ENCODE measurements at places on chromosomes 5 and 9.

DNA sequence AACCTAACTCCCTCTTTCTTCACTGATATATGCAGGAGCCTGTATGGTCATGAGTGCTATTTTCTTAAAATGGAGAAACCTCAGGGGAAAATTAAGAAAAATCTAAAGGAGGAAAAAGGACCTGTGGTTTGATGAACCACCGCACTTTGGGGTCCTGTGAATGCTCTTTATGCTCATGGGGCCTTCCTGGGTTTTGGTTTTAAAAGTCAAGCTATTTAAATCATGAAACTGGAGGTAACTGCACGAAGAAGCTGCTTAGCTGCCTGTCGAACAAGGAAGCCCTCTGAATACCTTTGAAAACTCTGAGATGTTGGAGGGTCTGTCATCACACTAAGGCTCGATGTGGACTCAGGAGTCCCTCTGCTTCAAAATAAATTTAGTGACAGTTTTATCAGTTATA is 564.5 kb upstream of the ADAMTS16 start:
- DNase-seq: no peak

GRCh38 chr5:140806834-140807775 is at the start of gene PCDHA4:
Gene PCDHA4 (plus strand): TSS chr5:140807068.
- no peak for DNase-seq

- no peak for DNase-seq
Measured at GRCh38 chr9:131304676-131305355, 15.3 kb downstream of the PLPP7 start.

- no peak for DNase-seq
Measured at GRCh38 chr9:121844098-121844497, 192.7 kb downstream of the DAB2IP start.

GRCh38 chr5:1685066-1685465 is 114.6 kb downstream of the MRPL36 start:
- DNase-seq: no peak

DNA sequence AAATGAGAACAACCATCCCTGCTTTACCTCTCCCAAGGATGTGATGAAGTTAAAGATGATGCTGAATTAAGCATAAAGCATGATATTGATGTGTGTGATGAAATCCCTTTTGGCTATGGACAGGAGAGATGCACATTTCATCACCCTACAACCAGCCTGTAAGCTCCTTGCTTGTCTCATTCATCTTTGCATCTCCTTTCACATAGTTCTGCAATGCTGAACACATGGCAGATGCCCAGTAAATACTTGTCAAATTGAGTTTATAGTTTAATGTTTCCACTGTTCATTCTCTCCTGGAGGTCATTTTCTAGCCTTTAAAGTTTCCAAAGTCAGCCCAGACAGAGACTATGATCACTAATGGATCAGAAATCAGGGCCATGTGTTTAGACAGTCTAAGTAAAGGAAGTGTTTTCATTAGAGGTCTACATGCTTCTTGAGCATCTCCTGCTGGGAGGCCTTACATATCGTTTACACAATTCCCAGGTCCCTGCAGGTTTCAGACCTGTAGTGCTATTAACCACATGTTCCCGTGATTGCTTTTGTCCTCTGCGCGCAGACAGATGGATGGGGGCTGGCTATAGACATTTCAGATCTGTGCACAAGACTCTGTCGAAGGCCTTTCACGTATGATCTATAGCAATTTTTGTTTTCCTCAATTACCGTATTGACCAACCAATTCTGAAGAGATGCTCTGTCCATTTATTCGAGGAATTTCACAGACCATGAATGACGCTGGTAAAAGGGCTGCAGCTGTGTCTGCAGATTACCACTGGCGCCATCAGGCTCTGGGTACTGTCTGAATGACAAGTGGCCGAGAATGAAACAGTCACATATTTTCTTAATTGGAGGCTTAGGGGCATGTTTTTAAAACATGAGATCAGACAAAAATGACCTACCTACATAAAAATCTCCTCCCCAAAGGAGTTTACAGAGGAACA is 49.0 kb upstream of the CKMT2 start:
- DNase-seq: no peak

Data from activated CD4-positive, alpha-beta T cell treated with anti-CD3 and anti-CD28 coated beads, Interleukin-2, amount 50 U/mL, for 1 hour (primary cell).